Stimulated activated CD4-positive, alpha-beta T cell treated with anti-CD3 and anti-CD28 coated beads, Interleukin-2, amount 100 ng/mL, for 4 hours (primary cell): ENCODE measurements at places on chromosomes 1 and 21.

GRCh38 chr1:154158307-154159125 is 3.6 kb upstream of the NUP210L start:
- DNase-seq = no peak

DNA sequence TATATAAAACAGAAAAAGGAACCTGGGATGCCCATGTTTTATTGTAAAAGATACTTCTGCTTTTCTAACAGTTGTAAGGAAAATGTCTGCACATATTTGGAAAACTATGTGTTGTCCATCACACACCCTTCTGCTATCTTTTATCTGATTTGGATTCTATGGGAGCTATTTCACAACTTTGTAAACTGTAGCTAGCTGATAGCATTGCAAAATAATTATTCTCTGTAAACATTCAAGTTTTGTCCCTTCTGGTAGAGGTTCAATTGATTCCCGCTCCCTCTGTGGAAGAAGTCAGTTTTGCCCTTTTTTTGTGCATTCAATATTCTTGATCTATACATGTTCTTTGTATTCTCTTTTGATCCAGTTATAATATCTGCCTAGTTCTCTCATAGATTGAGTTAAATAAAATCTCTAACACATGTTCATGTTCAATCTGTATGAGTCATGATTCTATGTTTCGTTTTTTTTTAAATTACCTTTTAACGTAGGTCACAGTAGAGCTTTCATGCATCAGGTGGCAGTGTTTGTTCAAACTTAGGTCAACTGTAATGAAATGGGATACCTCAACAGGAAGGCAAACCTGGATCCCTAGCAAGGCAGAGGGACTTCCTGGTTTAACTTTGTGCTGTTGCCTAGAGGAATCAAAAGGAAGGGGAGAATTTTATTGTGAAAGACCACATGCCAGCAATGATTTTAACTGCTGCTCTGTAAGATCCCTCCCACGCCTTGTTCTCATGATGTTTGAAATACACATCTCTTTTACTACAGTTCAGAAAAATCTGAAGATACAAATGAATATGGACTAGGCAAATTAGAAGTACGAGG is 26.0 kb upstream of the BCL9 start:
- DNase-seq = no peak

GRCh38 chr21:36792505-36792967 is 93.6 kb downstream of the SIM2 start:
- no peak for DNase-seq

- no peak for DNase-seq
These were observed 67.1 kb downstream of the CENPF start for GRCh38 chr1:214670098-214670497.

DNA sequence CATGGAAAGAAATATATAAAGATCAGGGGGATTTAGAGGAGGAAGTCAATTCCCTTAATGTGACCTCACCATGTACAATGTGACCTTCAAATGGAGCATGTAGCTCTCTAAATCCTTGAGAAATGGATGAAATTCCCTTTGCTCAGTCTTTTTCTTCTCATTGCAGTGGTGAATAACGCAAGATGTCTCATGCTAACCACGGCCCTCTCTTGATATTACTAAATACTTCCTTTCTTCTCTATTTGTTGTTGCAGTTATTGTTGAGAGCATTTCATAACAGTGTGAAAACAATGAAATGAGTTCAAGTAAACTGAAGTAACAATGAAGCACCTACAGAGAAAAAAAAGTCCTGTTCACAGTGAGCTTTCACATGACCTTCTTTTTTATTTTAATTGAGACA is 55.6 kb downstream of the ZNF281 start:
- no peak for DNase-seq

GRCh38 chr1:177021687-177022086 is 142.8 kb downstream of the ASTN1 start:
- DNase-seq = no peak

GRCh38 chr1:93746021-93746812 is 64.6 kb upstream of the BCAR3 start:
- DNase-seq = no peak

- no peak for DNase-seq
These were observed 52.2 kb downstream of the DMRTB1 start for GRCh38 chr1:53511323-53511932.

DNA sequence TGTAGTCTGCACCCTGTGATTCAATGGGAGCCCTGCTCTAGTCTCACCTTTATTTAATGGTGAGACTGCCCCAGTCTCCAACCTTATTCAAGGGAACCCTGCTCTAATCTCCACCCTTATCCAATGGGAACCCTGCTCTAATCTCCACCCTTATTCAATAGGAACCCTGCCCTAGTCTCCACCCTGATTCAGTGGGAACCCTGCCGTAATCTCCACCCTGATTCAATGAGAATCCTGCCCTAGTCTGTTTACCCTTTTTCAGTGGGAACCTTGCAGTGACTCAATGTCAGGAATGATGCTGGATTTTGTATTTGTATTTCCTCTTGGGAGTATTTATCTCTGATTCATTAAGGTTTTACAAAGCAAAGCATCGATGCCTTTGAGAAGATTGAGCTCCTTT is 39.5 kb downstream of the TRPM2 start:
- no peak for DNase-seq

DNA sequence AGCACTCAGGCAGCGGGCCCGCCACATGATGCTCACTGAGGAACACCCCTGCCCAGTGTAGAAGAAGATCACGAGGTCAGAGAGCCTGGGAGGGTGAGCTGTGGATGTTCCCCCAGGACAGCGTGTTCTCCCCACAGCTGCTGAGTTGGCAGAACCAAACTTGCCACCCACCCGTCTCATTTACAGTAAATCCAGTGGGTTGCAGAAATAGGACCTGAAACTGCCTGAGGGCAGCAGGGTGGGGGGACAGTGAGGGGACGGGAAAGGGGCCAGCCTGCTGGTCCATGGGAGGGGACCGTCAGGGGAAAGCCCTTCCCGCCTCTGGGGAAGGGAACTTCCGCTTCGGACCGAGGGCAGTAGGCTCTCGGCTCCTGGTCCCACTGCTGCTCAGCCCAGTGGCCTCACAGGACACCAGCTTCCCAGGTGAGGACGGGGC is at the start of gene C1QB:
Gene C1QB (plus strand): TSS at position 356 of the 436 bp plus-strand sequence. CDS start 6,227 bp downstream, outside the sequence.
- DNase-seq = no peak

GRCh38 chr21:35039595-35040289 is 9.4 kb downstream of the RUNX1 start:
- no peak for DNase-seq

DNA sequence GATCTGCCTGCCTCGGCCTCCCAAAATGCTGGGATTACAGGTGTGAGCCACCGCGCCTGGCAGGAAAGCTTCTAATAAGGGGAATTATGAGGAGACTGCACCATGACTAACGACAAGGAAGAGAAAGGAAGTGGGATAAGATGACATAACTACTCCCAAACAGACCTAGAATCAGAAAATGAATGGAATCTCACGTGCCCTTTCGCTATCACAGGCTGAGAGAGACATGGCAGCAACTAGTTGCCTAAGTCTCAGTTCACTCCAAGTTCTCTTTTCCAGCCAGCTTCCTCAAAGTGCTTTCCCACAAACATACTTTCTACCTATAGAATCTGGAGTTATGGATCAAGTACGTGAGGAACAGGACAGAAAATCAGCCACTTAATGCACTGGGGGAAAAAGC is 2.0 kb downstream of the PI4KB start:
- no peak for DNase-seq

DNA sequence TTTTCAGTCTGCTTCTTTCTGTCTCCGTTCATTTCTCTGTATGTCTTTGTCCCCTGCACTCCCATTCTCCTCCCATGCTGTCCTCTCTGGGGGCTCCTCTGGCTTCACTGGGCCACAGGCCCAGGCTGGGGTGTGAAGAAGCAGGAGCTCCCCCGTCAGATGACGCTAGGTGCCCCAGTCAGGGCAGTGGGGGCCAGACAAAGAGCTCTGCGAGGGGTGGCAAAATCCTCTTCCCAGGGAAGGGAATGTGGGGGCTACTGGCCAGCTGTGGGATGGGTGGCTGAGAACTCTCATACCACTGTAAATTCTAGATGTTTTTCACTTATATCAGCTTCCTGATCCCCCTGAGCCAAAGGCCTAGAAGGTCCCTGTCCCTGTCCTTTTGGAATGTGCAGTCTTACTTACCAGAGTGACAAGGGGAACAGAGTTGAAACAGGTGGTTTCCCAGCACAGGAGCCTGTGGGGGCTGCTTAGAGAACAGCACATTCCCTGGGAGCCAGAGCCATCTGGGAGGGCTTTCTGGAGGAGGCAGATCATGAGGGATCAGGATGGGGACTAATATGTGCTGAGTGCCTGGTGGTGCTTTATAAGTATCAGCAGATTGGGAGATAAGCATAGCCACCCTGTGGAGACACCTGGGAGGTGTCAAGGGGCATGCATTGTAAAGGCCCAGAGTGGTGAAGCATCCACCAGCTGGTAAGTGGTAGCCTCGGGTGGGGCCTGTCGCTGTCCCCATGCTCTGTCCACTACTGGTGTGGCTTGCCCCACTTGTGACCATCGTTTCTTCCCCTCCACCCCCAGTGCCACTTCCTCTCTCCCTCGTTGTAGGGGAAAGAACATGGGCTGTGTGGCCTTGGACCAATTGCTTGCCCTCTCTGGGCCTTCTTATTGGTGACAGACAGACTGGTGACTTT is 10.1 kb upstream of the PADI1 start:
- DNase-seq = no peak
